Fibroblast of skin of scalp (primary cell): ENCODE measurements at places on chromosomes 16 and 17.

DNA sequence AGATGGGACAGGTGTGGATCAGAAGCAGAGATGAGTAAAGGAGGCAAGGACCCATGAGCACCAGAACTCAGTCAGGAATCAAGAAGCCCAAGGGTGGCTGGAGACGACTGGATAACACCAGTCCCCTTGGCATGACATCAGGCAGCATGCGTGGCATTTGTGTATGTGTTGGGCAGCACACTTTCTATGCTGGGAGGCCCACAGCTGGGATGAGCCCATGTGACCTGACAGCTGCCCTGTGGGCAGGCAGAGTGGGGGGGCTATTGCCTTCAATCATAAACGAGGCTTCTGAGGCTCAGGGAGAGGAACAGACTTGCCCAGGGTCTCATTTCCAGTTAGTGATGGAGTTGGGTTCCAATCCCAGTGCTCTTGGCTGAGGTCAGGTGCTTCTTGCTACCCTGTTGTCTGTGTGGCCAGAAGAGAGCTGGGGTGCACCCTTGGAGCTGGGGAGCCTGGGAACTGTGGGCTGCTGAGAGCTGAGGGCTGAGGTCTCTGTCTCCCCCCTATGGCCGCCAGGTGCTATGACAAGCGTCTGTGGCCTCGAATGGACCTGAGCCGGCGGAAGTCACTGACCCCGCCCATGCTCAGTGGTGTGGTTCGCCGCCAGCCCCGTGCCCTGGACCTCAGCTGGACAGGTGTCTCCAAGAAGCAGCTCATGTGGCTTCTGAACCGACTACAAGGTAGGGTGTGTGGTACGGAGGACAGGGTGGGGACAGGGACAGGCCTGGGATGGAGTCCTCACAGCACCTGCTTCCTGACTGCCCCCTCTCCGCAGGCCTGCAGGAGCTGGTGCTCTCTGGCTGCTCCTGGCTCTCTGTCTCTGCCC is 7.1 kb upstream of the ORAI3 start:
- DNase-seq: peak; percentile 66

- no peak for DNase-seq
Observed at GRCh38 chr17:55162556-55162946, 102.2 kb upstream of the HLF start.

GRCh38 chr17:63526861-63527260 is 3.7 kb downstream of the KCNH6 start:
- DNase-seq: no peak

GRCh38 chr16:64751906-64752305 is 370.0 kb downstream of the CDH11 start:
- DNase-seq: peak; percentile 94

DNA sequence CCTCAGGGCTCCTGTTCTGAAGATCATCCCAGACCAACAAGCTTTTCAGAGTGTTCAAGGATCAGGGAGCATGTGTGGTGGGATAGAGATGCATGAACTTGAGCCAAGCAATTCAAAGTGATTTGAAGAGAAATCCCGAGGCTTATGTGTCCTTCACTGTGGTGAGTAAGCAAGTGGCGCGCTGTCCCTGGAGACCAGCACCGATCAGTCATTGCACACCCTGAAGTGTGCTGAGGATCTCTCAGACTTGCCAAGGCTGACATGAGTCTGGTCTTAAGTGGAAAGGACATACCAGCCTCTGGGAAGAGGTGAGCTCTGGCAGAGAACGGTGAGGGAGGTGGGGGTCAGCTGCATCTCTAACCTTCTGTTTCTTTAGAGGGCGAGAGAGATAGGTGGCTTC is 43.8 kb upstream of the CDH13 start:
- peak; percentile 21 for DNase-seq

- no peak for DNase-seq
Observed at GRCh38 chr17:28178800-28179199, 136.3 kb downstream of the NLK start.
